ENCODE measurements at places on chromosomes 3 and 15. TPM values are rescaled to one million over a fixed set of nuclear protein-coding genes. Genes with fewer than 3 reads are reported as not detected.
A peak's percentile ranks its signal among the peaks of the same experiment; 100 is the strongest.

DNA sequence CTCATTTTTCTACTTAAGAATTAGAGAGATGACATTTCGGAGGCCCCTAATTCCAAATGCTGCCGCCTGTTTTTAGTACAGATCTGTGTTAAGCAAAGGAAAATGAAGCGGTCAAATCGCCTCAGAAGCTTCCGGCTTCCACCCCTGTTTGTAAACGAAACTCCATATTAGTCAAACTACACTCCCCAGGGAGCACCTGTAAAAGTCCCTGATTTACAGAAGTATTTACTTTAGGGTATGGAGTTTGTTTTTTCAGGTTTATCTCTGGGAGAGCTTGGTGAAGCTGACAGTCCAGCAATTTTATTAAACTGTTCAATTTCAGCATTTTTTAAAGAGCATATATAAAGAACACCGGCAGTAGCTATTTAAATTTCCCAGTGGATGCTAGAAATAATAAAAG, 319.8 kb downstream of the FHIT start:
- H3K27me3 ChIP-seq, result no peaks in the 10 kb centered on the region
- H3K27ac ChIP-seq, result no peak overlapping the region
- H3K36me3 ChIP-seq, result no peaks in the 10 kb centered on the region
- DNase-seq, result no peak
- H3K4me1 ChIP-seq, result peaks cover 4% of the 10 kb centered on the region

P2RY1 gene
- total RNA-seq, result 7.6 TPM

GRCh38 chr3:152360302-152360701, 91.6 kb downstream of the MBNL1 start:
- no peaks in the 10 kb centered on the region for H3K27me3 ChIP-seq
- H3K27ac ChIP-seq, result no peak overlapping the region
- H3K4me3 ChIP-seq, result no peak overlapping the region
- no peak for DNase-seq

RPN1 gene
- total RNA-seq, result 210 TPM

- no peak for DNase-seq
- H3K4me1 ChIP-seq, result no peaks in the 10 kb centered on the region
- no peaks in the 10 kb centered on the region for H3K36me3 ChIP-seq
- H3K27ac ChIP-seq, result no peak overlapping the region
- H3K27me3 ChIP-seq, result no peaks in the 10 kb centered on the region
Observed at GRCh38 chr3:4850928-4851265, 128.3 kb upstream of the BHLHE40 start.

- H3K27ac ChIP-seq, result no peak overlapping the region
- no peaks in the 10 kb centered on the region for H3K4me1 ChIP-seq
- no peaks in the 10 kb centered on the region for H3K27me3 ChIP-seq
Observed at GRCh38 chr3:103968131-103968530, 1398.6 kb upstream of the ALCAM start.

GRCh38 chr15:28984421-28985315, 98.9 kb downstream of the APBA2 start:
- H3K27me3 ChIP-seq, result no peaks in the 10 kb centered on the region
- H3K36me3 ChIP-seq, result no peaks in the 10 kb centered on the region
- no peak overlapping the region for H3K4me3 ChIP-seq
- H3K4me1 ChIP-seq, result no peaks in the 10 kb centered on the region
- H3K27ac ChIP-seq, result peak overlapping the region; percentile 79
- DNase-seq, result peak; percentile 62
